Left lung (tissue), 14 donors: ENCODE measurements at places on chromosomes 6 and 20.
A peak's percentile ranks its signal among the peaks of the same experiment; 100 is the strongest.

DNA sequence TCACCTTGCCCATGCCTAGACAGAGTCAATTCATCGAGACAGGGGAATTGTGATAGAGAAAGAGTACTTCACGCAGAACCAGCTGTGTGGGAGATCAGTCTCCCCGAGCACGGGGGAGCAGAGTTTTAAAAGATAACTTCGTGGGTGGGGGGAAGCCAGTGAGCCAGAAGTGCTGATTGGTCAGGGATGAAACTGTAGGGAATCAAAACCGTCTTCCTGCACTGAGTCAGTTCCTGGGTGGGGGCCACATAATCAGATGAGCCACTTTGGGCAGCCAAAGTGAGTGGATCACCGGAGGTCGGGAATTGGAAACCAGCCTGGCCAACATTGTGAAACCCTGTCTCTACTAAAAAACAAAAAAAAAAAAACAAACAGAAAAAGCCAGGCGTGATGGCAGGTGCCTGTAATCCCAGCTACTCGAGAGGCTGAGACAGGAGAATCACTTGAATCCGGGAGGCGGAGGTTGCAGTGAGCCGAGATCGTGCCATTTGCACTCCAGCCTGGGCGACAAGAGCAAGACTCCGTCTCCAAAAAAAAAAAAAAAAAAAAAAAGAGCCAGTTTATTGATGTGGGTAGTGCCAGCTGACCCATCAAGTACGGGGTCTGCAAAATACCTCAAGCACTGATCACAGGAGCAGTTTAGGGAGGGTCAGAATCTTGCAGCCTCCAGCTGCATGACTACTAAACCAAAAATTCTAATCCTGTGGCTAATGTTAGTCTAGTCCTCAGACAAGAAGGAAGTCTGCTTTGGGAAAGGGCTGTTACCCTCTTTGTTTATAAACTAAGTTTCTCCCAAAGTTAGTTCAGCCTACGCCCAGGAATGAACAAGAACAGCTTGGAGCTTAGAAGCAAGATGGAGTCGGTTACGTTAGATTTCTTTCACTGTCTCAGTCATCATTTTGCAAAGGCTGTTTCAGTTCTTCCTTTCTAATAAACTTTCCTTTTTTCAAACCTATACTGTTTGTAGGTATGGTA is 3.9 kb upstream of the TRIM39 start:
- DNase-seq = no peak

GRCh38 chr20:46220455-46221207 is 87.7 kb downstream of the CDH22 start:
- DNase-seq = no peak

GRCh38 chr20:61951695-61952533 is 113.8 kb downstream of the TAF4 start:
- peak; percentile 77 for DNase-seq

GRCh38 chr6:26367114-26367513 is 2.1 kb downstream of the BTN3A2 start:
- DNase-seq = no peak

GRCh38 chr6:108438918-108439317 is 121.8 kb upstream of the FOXO3 start:
- no peak for DNase-seq

GRCh38 chr20:16491294-16491905 is 81.8 kb downstream of the KIF16B start:
- no peak for DNase-seq

- no peak for DNase-seq
These were observed 18.1 kb upstream of the NOL7 start for GRCh38 chr6:13597073-13597472.

DNA sequence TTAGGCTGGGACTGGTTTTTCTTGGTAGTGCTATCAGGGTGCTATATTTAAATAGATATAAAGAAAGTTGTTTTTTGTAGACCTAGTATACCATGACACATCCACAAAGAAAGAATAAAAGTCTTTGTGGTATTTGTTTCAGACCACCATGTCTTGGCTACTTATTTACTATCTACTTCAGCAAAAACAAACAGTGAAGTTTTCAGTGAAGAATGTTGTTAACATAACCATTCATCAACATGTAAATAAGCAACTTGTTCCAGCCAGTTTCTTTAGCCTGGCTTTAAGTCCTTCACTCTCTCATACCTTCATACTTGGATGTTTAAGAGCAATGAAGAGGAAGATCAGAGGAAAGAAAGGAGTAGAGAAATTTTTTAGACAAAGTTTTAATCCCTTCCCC is 624.1 kb downstream of the CD109 start:
- no peak for DNase-seq

DNA sequence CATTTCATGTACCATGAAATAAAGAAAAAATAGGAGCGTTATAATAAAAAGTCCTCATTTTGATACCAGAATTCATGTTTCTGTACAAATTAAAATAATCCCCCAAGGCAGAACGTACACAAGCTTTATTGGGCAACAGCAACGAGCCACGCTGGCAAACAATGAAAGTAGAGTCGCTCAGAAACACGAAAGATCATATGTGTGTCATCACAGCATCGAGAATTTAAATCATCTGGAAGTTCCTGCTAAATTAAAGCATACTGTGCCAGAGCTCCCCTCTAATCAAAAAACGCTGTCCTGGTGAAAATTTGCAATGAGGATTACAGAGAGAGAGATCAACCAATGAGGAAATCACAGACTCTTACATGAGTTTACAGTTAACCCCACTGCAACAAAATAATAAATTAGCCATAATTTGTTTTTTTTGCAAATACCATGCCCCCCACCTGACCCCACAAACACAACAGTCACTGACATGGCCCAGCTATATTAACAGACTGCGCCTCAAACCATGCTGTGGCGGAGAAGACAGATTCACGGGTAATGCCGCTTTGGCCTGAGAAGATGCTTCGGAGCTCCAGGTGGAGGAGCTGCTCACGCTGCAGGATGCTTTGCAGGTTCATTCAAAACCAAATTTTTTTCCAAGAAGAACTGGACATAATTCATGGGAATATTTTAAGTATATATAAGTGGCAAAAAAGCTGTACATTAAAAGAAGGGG is 54.3 kb upstream of the NFATC2 start:
- DNase-seq = no peak

- no peak for DNase-seq
These were observed 21.5 kb downstream of the COL19A1 start for GRCh38 chr6:69887714-69888345.

- DNase-seq = no peak
These were observed 1.7 kb downstream of the GABBR1 start for GRCh38 chr6:29631209-29631810.

DNA sequence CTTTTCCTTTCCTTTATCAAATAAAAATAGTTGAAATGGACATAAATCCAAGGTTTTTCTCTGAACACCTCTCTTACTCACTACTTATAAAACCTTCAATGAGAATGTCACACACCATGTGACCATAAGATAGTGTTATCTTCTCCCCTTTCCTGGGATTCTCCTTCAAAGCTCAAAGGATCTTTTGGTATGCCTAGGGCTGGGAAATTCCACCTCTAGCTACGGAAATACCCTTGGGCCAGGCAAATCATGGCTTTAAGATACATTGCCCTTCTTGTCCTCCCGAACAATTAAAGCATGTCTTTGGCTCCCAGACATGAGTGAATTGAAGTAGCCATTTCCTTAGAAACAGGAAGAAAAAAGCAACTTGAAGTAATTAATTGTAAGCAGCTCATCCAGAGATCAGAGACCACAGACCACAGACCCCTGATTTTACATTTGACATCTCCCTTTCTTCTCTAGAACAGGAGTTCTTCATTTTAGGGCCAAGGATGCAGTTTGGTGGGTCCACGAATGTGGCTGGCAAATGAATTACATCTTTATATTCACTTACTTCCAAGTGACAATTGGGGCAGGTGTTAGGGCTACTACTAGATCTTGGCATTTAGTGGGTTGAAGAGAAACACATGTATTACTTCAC is 4.1 kb downstream of the PLCB4 start:
- no peak for DNase-seq

- no peak for DNase-seq
These were observed 14.0 kb downstream of the IGF2R start for GRCh38 chr6:159982731-159983506.
